Airway epithelial cell (primary cell): ENCODE measurements at places on chromosomes 6 and 20. TPM values are rescaled to one million over a fixed set of nuclear protein-coding genes. Genes with fewer than 3 reads are reported as not detected.

The MPC1 gene
- total RNA-seq, result 27.5 and 32.1 TPM in 2 replicates

The TMEM242 gene
- 5.4 and 5.5 TPM in 2 replicates for total RNA-seq

The TMEM244 gene
- total RNA-seq, result not detected in 2 replicates

The CPXM1 gene
- not detected in 2 replicates for total RNA-seq

The HTR1B gene
- 0.49 and 0.70 TPM in 2 replicates for total RNA-seq

The TNNC2 gene
- total RNA-seq, result 0.21 TPM in 1 of 2 replicates, not detected in the other

The CAGE1 gene
- total RNA-seq, result 0.07 and 0.37 TPM in 2 replicates

The TREML2 gene
- not detected in 2 replicates for total RNA-seq

The PDE7B gene
- 0.05 and 0.21 TPM in 2 replicates for total RNA-seq

The ARFGEF3 gene
- total RNA-seq, result 3.0 and 4.9 TPM in 2 replicates

The ZNF165 gene
- 2.0 and 2.5 TPM in 2 replicates for total RNA-seq

The ZNF337 gene
- total RNA-seq, result 8.7 and 8.9 TPM in 2 replicates

The MAK gene
- total RNA-seq, result 0.07 TPM in 1 of 2 replicates, not detected in the other

The CLPSL2 gene
- 5.1 TPM in 1 of 2 replicates, not detected in the other for total RNA-seq

The FUT9 gene
- total RNA-seq, result not detected in 2 replicates

The SSR1 gene
- total RNA-seq, result 71.0 and 71.4 TPM in 2 replicates

The OPRL1 gene
- 0.28 and 1.6 TPM in 2 replicates for total RNA-seq

The NRN1 gene
- total RNA-seq, result 0.07 TPM in 1 of 2 replicates, not detected in the other

The KHDC1L gene
- total RNA-seq, result not detected in 2 replicates

The IMPG1 gene
- total RNA-seq, result not detected in 2 replicates

The SAMD5 gene
- 0.37 and 0.56 TPM in 2 replicates for total RNA-seq

The LTB gene
- 0.85 and 1.5 TPM in 2 replicates for total RNA-seq

The UST gene
- 4.8 and 6.6 TPM in 2 replicates for total RNA-seq

The HRH3 gene
- total RNA-seq, result not detected in 2 replicates

The RTN4IP1 gene
- total RNA-seq, result 9.2 and 9.5 TPM in 2 replicates

The SLC2A4RG gene
- total RNA-seq, result 88.0 and 107 TPM in 2 replicates

The SCRT2 gene
- not detected in 2 replicates for total RNA-seq

The SLC22A3 gene
- 2.2 and 2.3 TPM in 2 replicates for total RNA-seq

The DEFB126 gene
- not detected in 2 replicates for total RNA-seq

The ESR1 gene
- total RNA-seq, result 0.07 TPM in 1 of 2 replicates, not detected in the other
